Endothelial cell of umbilical vein (primary cell): ENCODE measurements at places on chromosomes 12 and 14. TPM values are rescaled to one million over a fixed set of nuclear protein-coding genes. Genes with fewer than 3 reads are reported as not detected.

Gene UTP20
- 3.4 and 4.6 TPM in 2 replicates for polyA plus RNA-seq

- H3K36me3 ChIP-seq: no peaks in the 10 kb centered on the region
- peak; percentile 26 for DNase-seq
- no peak overlapping the region for H3K27ac ChIP-seq
- no peak overlapping the region for H3K4me3 ChIP-seq
- H3K4me1 ChIP-seq: no peaks in the 10 kb centered on the region
- no peaks in the 10 kb centered on the region for H3K27me3 ChIP-seq
Measured at GRCh38 chr12:117042171-117042842, 56.9 kb downstream of the TESC start.

Gene TOMM20L
- not detected in 2 replicates for polyA plus RNA-seq

GRCh38 chr14:76412501-76412900 is 36.6 kb downstream of the ESRRB start:
- no peak for DNase-seq
- no peak overlapping the region for H3K27ac ChIP-seq
- H3K36me3 ChIP-seq: no peaks in the 10 kb centered on the region
- H3K4me3 ChIP-seq: no peak overlapping the region
- H3K4me1 ChIP-seq: no peaks in the 10 kb centered on the region

Gene TEAD4
- 34.4 and 38.4 TPM in 2 replicates for polyA plus RNA-seq

Gene ERBB3
- 0.08 and 1.5 TPM in 2 replicates for polyA plus RNA-seq

GRCh38 chr14:57846596-57846995 is 19.3 kb downstream of the SLC35F4 start:
- H3K4me1 ChIP-seq: no peaks in the 10 kb centered on the region
- no peak overlapping the region for H3K4me3 ChIP-seq
- H3K27me3 ChIP-seq: no peaks in the 10 kb centered on the region
- no peaks in the 10 kb centered on the region for H3K36me3 ChIP-seq
- DNase-seq: no peak
- no peak overlapping the region for H3K27ac ChIP-seq

GRCh38 chr12:100801320-100801719 is 6.7 kb downstream of the ANO4 start:
- no peak for DNase-seq
- no peak overlapping the region for H3K4me3 ChIP-seq
- no peak overlapping the region for H3K27ac ChIP-seq
- no peaks in the 10 kb centered on the region for H3K36me3 ChIP-seq
- H3K27me3 ChIP-seq: no peaks in the 10 kb centered on the region

- no peaks in the 10 kb centered on the region for H3K27me3 ChIP-seq
- H3K27ac ChIP-seq: no peak overlapping the region
- no peak for DNase-seq
- no peak overlapping the region for H3K4me3 ChIP-seq
- peaks cover 7% of the 10 kb centered on the region for H3K4me1 ChIP-seq
- no peaks in the 10 kb centered on the region for H3K36me3 ChIP-seq
Measured at GRCh38 chr14:80940146-80940545, 1.4 kb downstream of the CEP128 start.

- no peaks in the 10 kb centered on the region for H3K4me1 ChIP-seq
- H3K27me3 ChIP-seq: no peaks in the 10 kb centered on the region
- no peak overlapping the region for H3K4me3 ChIP-seq
- H3K36me3 ChIP-seq: no peaks in the 10 kb centered on the region
- H3K27ac ChIP-seq: no peak overlapping the region
Measured at GRCh38 chr12:5071496-5071895, 27.8 kb downstream of the KCNA5 start.

Gene SERPINA3
- not detected in 2 replicates for polyA plus RNA-seq

DNA sequence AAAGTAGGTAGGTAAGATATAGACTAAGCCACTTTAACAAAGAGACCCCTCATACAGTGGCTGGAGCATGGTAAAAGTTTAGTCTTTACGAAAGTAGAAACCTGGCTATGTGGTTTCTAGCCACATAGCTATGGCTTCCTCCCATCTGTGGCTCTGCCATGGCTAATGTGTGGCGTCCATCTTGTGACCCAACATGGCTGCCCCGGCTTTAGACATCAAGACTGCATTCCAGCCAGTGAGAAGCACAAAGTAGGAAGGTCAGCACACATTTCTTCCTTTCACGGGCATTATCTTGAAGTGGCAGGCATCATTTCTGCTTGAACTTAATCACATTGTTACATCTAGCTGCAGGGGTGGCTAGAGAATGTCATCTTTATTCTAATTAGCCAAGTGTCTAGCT is 148.3 kb downstream of the TBX5 start:
- no peaks in the 10 kb centered on the region for H3K27me3 ChIP-seq
- no peak for DNase-seq
- H3K4me1 ChIP-seq: no peaks in the 10 kb centered on the region
- H3K36me3 ChIP-seq: no peaks in the 10 kb centered on the region
- no peak overlapping the region for H3K4me3 ChIP-seq
- no peak overlapping the region for H3K27ac ChIP-seq

DNA sequence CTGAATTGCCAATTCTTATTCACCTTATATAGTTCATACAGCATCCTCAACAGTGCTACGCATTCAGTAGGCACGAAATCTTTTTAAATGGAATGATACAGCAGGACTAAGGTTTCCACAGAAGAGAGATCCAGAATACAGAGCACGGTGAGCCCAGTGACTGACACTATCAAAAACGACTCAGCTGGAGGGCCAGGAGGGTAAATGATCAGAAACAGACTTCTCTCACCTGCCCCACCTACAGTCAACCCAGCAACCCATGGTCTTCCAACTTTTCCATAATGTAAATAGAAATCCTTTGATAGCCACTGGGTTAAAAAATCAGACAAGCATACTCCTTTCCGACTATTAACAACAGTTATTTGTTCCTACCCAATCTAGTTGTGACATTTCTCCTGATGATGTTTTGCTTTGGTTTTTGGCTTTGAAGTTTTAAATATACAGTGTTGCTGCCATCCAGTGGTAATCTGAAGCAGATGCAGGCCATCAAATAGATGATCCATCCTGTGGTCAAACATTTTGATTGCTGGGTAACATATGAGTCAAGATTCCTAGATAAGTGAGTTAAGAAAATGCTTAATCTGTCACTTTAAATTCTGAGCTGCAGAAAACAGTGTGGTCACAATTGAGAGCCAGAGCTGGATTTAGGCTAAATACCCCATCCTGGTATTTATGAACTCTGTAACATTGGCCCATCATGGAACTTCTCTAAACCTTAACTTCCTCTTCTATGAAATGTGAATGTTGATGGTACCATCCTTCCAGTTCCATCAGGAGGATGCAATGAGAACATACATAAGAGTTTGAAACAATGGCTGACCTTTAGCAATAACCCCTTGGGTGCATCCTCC is 42.0 kb downstream of the GPHB5 start:
- H3K27ac ChIP-seq: no peak overlapping the region
- no peaks in the 10 kb centered on the region for H3K27me3 ChIP-seq
- H3K4me3 ChIP-seq: no peak overlapping the region
- H3K4me1 ChIP-seq: peaks cover 3% of the 10 kb centered on the region
- peak; percentile 64 for DNase-seq
- H3K36me3 ChIP-seq: peaks cover 30% of the 10 kb centered on the region

DNA sequence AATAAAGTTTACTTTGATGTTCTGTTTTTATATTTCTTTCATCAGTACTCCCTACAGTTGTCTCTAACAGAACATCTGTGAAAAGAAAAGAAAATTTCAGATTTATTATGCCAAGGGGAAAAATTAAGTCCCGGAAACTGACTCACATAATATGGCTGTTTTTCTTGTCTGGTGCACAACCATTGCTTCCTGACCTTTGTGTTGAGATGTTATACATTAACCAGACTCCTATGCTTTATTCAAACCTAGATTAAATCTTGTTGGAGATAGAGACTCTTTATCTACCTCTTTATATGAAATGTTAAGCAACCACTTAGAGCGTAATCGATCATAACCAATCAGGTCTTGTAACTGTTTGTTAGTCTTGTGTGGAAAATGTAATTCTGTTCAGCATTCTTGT is 37.6 kb upstream of the BICD1 start:
- H3K4me1 ChIP-seq: peaks cover 12% of the 10 kb centered on the region
- H3K27me3 ChIP-seq: peaks cover 2% of the 10 kb centered on the region
- H3K4me3 ChIP-seq: no peak overlapping the region
- no peak overlapping the region for H3K27ac ChIP-seq
- H3K36me3 ChIP-seq: no peaks in the 10 kb centered on the region

Gene AQP2
- not detected in 2 replicates for polyA plus RNA-seq

DNA sequence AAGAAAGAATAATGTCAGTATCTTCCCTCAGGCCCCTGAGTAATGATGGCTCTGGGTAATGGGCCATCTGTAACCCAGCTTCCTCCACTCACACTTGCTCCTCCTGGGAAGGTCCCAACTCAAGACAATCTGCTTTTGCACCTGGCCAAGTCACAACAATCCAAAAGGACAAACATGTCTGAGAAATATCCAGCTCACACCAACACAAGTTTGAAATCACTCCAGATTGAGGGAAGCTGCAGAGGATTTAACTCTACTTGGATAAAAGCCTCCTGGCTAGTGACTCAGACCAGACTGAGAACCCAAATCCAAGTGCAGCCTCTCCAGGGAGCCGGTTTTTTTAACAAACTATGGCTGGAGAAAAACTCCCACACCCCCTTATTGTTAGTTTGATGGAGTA is 34.2 kb downstream of the RTRAF start:
- peak overlapping the region; percentile 2 for H3K27ac ChIP-seq
- peak; percentile 31 for DNase-seq
- H3K4me3 ChIP-seq: no peak overlapping the region
- H3K27me3 ChIP-seq: no peaks in the 10 kb centered on the region
- peaks cover 75% of the 10 kb centered on the region for H3K4me1 ChIP-seq
- H3K36me3 ChIP-seq: no peaks in the 10 kb centered on the region

DNA sequence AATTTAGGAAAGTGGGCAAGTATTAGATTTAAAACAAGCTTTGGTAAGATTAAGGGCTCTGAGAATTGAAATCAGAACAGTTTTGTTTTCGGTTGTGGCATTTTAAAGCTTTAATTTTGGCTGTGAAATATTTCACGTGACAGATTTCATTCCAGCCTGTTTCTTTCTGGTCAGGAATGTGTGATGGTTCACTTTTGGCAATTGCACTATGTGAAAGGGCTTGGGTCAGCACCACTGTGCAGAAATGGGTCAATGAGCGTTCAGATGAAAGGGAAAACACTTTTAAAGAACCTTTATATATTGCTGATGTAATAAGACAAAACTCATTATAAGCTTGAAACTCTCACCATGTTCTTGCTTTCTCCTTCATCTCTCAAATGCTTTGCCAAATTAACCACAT is 17.1 kb downstream of the NUBPL start:
- H3K4me1 ChIP-seq: no peaks in the 10 kb centered on the region
- no peak overlapping the region for H3K27ac ChIP-seq
- no peaks in the 10 kb centered on the region for H3K27me3 ChIP-seq
- no peak for DNase-seq
- H3K36me3 ChIP-seq: no peaks in the 10 kb centered on the region

GRCh38 chr12:65699251-65699650 is 125.0 kb upstream of the HMGA2 start:
- no peaks in the 10 kb centered on the region for H3K36me3 ChIP-seq
- no peak overlapping the region for H3K27ac ChIP-seq
- peak; percentile 43 for DNase-seq
- H3K4me3 ChIP-seq: no peak overlapping the region
- H3K4me1 ChIP-seq: peaks cover 31% of the 10 kb centered on the region

Gene IAPP
- not detected in 2 replicates for polyA plus RNA-seq

- H3K4me3 ChIP-seq: no peak within 1 kb of the TSS
- no peaks in the 10 kb centered on the region for H3K36me3 ChIP-seq
- H3K27me3 ChIP-seq: peaks cover 98% of the 10 kb centered on the region
- no peaks in the 10 kb centered on the region for H3K4me1 ChIP-seq
- no peak within 1 kb of the TSS for H3K27ac ChIP-seq
- DNase-seq: no peak
Measured at GRCh38 chr12:53974084-53975063, at the start of gene HOTAIR. Gene HOTAIR (minus strand): TSS chr12:53974954.

DNA sequence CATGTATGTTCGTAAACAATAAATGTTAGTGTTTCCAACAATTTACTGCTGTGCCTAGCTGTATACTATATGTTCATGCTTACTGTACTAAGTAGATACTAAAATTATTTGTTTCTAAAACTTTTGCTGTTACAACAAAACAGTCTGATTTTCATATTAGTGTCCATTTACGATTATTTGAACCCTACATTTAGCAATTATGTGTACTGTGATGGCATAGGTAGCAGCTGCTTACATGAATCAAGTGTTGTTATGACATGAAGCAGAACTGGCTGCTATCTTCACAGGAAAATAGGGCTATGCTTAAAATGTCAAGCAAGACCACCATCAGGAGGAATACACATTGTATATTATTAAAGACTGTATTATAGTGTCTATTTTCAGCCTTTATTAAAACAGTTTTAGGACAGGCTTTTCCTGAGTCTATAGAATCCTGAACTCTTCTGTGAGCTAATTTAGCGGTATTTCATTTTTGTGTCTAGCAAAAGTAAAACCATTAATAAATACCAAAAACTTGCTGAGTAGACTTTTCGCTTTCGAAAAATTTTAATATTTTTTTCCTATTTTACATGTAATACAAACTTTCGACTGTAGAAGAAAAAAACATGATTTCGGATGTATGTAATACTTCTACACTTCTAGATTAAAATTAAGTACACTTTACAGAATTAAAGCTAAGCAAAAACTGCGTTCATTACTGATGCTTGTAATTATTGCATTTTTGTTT is 1.1 kb upstream of the WDR89 start:
- H3K4me3 ChIP-seq: peak overlapping the region; percentile 93
- H3K27ac ChIP-seq: peak overlapping the region; percentile 80
- DNase-seq: no peak
- no peaks in the 10 kb centered on the region for H3K27me3 ChIP-seq

GRCh38 chr14:43406931-43407330 is 1100.2 kb downstream of the FSCB start:
- peak; percentile 20 for DNase-seq
- H3K4me1 ChIP-seq: no peaks in the 10 kb centered on the region
- no peaks in the 10 kb centered on the region for H3K36me3 ChIP-seq
- H3K4me3 ChIP-seq: no peak overlapping the region
- H3K27ac ChIP-seq: no peak overlapping the region

DNA sequence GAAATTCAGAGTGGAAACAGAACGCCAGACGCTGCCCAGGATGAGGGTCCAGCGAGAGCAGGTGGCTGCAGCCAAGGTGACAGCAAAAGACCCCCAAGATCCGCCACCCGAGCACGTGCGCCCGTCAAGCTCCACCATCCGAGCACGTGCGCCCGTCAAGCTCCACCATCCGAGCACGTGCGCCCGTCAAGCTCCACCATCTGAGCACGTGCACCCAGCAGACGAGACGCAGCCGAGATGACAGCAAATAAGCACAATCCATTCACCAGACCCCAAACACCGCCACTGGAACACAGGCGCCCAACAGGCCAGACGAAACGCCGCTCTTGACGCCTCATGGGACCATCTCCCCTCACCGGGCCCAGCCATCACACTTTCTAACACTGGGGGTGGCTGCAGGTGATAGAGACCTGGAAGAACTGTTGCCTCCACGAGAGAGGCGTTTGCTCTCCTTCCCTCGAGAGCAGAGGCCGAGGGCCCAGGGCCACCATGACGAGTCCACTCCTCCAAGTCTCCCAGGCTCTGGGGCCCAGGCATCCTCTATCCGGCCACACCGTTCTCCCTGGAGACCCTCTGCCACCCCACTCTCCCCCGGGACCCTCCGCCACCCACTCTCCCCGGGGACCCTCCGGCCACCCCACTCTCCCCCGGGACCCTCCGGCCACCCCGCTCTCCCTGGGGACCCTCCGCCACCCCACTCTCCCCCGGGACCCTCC is 62.1 kb upstream of the GALNT9 start:
- no peak overlapping the region for H3K4me3 ChIP-seq
- no peaks in the 10 kb centered on the region for H3K4me1 ChIP-seq
- no peak for DNase-seq
- H3K27ac ChIP-seq: no peak overlapping the region
- no peaks in the 10 kb centered on the region for H3K27me3 ChIP-seq

Gene PLD4
- polyA plus RNA-seq: 0.01 and 0.03 TPM in 2 replicates
